ENCODE measurements at places on chromosomes 1 and 21. TPM values are rescaled to one million over a fixed set of nuclear protein-coding genes. Genes with fewer than 3 reads are reported as not detected.

- DNase-seq, result no peak
Measured at GRCh38 chr1:228415853-228416216, 826 bp downstream of the TRIM17 start.

GRCh38 chr21:39918558-39918957 lies 51.3 kb downstream of the PCP4 start:
- no peak for DNase-seq

The ASAP3 gene
- 53.5 TPM for total RNA-seq

- DNase-seq, result no peak
Measured at GRCh38 chr1:186648613-186649012, 31.6 kb downstream of the PTGS2 start.

DNA sequence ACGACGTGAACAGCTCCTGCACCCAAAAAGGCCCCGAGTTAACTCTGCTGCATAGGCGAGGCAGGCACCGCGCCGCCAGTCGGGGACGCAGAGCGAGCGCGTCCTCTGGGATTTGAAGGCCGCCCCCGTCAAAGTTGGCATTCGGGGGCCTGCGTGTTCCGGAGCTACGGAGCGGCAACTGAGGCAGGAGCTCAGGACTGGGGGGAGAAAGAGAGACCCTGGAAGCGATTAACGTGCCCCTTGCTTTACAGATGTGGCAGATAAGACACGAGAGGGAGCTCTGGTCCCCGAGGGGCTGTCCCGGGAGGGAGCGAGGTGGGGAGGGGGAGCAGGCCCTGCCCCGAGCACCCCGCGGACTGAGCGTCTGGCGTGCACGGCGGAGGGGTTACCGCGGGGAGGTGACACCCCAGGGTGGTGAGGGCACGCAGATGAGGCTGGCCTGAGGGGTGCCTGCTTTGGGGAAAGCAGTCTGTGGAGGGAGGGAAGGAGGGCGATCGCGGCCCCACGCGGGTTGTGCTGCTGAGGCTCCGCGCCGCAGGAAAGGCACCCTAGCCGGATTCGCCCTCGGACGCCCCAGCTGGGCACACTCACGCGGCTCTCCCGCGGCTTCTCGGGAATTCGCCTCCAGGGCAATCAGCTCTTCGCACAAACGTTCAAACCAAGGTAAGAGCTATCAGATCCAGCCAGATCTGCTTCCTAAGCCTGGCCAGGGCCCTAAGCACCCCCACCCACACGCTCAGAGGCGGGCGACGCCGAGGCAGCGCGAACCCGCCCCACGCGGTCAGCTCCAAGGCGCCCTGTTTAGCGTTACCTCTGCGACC lies 26.5 kb downstream of the ACTA1 start:
- no peak for DNase-seq

The PLA2G2F gene
- not detected for total RNA-seq

GRCh38 chr1:204288021-204288588 lies 71.6 kb downstream of the PLEKHA6 start:
- DNase-seq, result peak; percentile 76

- peak; percentile 90 for DNase-seq
Measured at GRCh38 chr1:226061841-226062557, 517 bp upstream of the H3-3A start.

GRCh38 chr1:30957560-30958222 lies 49.1 kb upstream of the SDC3 start:
- DNase-seq, result no peak

- no peak for DNase-seq
Measured at GRCh38 chr1:89938171-89939055, 56.5 kb upstream of the ZNF326 start.

- DNase-seq, result no peak
Measured at GRCh38 chr21:44757731-44758130, 43.9 kb downstream of the UBE2G2 start.

GRCh38 chr1:62448221-62448933 lies 11.5 kb downstream of the USP1 start:
- DNase-seq, result no peak

The HOOK1 gene
- total RNA-seq, result 2.1 TPM

The S100A7 gene
- total RNA-seq, result not detected

The AGBL4 gene
- total RNA-seq, result 3.5 TPM

DNA sequence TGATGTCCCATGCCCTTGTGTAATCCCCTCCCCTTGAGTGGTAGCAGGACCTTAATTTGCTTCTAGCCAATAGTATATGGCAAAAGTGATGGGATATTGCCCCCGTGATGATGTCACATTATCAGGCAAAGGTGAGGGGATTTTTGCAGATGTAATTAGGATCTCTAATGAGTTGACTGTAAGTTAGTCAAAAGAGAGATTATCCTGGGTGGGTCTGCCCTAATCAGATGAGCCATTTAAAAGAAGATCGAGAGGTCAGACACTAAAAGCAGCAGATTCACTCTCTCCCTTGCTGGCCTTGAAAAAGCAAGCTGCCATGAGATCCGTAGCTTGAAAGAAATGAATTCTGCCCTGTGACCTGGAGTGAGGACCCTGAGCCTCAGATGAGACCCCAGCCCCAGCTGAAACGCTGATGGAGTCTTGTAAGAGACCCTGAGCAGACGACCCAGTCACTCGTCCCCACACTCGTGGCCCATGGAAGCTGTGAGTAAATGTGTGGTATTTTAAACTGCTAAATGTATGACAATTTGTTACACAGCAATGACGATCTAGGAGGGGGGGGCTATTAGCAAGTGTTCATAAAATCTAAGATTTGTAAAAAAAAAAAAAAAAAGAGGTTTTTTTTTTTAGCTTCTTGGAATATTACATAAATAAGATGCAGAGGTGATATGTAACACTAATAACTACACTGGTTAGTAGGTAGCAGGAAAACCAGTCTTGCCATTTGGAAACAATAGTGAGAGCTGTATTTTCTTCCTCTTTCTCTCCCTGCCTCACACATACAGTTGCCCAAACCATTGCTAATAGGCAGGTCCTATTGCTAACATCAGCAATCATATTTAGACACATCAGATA lies 50.3 kb upstream of the TARBP1 start:
- DNase-seq, result no peak

DNA sequence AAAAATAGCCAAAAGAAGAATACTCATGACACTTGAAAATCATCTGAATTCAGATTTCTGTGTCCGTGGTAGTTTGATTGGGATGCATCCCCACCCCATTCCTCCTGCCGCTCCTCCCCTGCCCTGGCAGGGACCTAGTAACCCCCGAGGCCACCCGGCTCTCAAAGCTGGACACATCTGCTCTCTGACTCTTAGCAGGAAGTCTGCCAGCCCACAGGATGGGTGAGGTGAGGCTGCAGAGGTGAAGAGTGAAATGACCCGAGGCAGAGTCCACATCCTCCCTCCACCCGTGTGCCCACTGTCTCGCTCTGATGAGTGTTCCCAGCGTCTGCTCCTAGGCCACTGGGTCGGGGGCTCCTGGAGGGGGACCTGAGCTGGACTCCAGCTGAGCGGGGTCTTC lies 308.5 kb upstream of the VAMP3 start:
- no peak for DNase-seq

- no peak for DNase-seq
Measured at GRCh38 chr21:17501107-17502006, 11.5 kb upstream of the CXADR start.

- DNase-seq, result no peak
Measured at GRCh38 chr1:36212782-36213181, 11.5 kb upstream of the THRAP3 start.

The ZBTB17 gene
- total RNA-seq, result 86.9 TPM

- DNase-seq, result peak; percentile 48
Measured at GRCh38 chr1:24186993-24187790, at the start of gene IFNLR1. IFNLR1 (minus strand) TSS chr1:24187289; CDS start chr1:24187248, 41 bp downstream.
